ENCODE measurements at places on chromosomes 1 and 21.
A peak's percentile ranks its signal among the peaks of the same experiment; 100 is the strongest.

- DNase-seq = no peak
Observed at GRCh38 chr1:34869760-34870159, 10.2 kb upstream of the SMIM12 start.

GRCh38 chr21:45076245-45076711, 1.9 kb downstream of the ADARB1 start:
- DNase-seq = no peak

DNA sequence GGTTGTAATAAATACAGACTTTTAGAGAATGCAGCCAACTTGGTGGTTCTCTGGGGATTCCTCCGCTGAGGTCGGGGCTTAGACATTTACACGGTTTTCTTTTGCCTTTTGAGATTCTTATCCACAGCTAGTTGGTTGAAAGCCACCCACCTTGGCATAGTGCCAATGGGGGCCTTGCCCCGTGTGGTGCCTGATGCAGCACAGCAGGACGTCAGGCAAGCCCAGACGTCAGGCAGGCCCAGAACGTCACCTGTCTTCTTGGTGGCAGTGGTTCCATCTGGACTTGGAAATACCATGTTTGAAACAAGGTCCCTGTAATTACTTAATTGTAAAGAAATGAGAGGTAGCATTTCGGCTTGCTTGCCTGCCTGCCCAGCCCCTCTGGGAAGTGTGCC, 78.5 kb downstream of the GALNT2 start:
- no peak for DNase-seq

DNA sequence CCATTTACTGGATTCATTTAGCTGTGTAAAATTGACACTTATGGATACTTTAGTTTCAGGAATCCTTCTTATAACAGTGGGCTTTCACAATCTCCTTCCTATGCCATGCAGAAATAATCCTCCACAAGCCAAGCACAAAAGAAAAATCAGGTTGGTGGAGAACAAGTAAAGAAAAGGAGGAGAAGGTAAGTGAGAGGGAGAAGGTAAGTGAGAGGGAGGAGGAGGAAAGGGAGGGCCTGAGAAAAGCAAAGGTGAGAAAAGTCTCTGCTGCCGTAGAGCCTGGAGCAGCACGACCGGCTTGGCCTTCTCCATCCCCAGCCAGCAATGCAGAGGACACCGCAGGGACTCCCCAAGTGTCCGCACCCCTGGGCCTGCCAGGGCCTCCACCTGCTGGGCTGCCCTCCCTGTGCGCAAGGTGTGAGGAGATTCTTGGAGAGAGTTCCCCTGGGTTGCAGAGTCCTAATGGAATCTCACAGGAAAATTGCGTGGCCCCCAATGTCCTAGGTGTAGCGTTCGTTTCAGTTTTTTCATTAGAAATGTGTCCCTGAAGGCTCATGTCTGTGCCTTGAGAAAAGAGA, 39.0 kb downstream of the PRMT2 start:
- DNase-seq = no peak

DNA sequence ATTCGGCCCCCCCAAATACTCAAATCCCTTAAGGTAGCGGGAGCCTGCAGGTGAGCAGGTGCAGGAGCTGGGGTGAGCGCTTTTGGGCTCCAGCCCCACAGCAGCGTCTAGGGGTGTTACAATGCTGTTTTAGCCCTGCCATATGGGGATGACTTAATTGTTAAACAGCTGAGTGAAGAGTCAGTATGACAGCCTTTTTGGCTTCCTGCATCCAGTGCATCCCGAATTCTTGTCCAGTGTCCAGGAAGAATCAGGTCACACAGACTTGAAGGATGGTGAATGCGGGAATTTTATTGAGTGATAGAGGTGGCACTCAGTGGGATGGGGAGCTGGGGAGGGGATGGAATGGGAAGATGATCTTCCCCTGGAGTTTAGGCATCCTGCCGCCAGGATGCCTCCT, 30.4 kb upstream of the HHAT start:
- DNase-seq = no peak

DNA sequence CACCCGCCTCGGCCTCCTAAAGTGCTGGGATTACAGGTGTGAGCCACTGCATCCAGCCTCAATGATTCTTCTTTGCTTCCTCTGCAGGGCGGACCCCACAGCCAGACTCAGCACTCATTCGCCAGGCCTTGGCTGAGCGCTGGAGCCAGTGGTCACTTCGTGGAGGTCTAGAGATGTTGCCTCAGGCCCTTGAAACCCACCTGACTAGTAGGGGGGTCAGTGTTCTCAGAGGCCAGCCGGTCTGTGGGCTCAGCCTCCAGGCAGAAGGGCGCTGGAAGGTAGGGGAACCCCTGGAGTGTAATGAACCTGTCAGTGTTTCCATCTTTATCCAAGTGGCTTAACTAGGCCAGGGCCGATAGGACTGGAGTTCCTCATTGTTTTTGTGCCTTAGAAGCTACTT, 2.7 kb downstream of the PPOX start:
- no peak for DNase-seq

- DNase-seq = no peak
Observed at GRCh38 chr1:154448331-154448811, 43.2 kb downstream of the IL6R start.

DNA sequence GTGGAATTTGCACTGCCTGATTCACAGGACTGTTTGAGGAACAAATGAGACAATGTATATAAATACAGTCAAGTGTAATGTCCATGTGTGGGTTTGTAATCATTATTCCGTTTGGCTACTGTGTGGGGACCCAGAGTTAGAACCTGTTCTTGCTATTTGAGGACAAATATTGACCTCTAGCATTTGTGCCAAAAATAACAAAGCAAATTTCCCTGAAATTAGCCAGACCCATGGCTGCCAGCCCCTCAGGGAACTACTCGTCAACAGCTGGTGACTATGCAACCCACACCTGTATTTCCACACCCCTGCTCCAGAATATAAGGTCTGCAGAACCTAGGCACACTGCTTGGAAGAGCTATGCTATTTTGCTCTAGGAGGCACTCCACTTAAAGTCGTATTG, 70.7 kb downstream of the KCNJ6 start:
- no peak for DNase-seq

GRCh38 chr1:9455487-9456234, 83.6 kb upstream of the SLC25A33 start:
- DNase-seq = peak; percentile 76

DNA sequence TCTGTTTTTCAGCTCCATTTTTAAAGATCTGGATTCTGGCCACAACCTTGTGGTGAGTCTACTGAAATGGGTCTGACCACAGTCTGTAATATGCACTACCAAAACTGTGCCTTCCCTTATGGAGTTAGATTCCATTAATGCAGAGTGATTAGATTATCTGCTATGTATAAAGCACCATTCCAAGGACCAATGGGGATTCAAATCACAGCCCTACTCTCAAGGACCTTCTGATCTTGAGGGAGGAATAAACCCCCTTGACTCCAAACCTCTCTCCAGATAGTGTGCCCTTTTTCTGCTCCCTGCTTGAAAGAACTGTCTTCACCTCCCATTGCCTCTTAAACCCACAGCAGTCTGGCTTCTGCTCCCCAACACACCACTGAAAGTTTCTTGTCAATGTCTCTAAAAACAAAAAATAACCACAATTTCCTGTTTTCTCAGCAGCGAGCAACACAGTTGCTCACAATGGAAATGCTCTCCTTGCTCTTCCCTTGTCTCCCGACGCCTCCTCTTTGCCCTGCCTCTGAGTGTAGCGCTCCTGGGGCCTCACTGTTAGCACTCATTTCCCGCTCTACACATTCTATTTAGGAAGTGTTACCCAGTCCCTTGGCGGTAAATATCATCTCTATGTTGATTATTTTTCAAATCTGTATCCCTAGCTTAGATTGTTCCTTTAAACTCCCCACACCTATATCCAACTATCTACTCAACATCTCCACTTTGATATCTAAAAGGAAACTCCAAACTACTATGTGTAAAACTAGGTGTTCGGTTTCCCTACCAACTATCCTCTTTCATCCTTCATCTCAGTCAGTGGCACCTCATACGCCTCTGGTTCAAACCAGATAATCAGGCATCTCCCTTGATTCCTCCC, 13.6 kb downstream of the PCNX2 start:
- DNase-seq = peak; percentile 19

GRCh38 chr1:53384796-53385195, 56.9 kb upstream of the LRP8 start:
- no peak for DNase-seq

DNA sequence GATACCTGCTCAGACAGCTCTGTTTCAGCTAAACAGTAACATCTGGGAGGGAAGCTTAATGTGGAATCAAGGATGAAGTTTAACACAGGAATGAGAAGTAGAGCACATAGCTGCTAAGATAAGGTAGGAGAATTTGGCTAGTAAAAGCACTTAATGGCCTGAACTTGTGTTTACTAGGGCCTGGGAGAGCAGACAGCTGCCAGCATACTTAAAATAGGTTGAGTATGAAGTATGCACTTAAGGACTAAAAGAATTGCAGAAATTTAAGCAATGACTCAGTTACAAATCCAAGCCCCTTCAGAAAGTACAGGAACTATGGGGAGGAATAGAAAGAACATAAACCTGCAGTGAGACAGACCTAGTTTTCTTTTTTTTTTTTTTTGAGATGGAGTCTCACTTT, 53.0 kb downstream of the BACH1 start:
- DNase-seq = no peak

DNA sequence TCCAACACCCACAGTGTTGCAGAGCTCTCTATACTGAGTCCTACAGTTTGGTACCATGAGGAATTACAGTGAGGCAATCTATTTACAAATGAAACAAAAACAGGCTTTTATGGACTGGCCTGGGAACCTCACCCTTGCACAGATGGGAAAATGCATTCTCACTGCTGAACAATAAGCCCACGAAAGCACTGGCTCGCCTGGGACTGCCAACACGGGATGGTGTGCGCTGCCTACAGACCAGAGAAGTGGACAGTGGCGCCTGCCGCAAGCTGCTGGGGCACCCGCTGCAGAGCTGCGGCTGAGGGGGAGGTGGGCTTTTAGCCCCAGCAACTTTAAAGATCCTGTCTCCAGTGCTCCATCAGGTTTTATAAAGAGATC, 28.5 kb upstream of the ABCG1 start:
- no peak for DNase-seq

DNA sequence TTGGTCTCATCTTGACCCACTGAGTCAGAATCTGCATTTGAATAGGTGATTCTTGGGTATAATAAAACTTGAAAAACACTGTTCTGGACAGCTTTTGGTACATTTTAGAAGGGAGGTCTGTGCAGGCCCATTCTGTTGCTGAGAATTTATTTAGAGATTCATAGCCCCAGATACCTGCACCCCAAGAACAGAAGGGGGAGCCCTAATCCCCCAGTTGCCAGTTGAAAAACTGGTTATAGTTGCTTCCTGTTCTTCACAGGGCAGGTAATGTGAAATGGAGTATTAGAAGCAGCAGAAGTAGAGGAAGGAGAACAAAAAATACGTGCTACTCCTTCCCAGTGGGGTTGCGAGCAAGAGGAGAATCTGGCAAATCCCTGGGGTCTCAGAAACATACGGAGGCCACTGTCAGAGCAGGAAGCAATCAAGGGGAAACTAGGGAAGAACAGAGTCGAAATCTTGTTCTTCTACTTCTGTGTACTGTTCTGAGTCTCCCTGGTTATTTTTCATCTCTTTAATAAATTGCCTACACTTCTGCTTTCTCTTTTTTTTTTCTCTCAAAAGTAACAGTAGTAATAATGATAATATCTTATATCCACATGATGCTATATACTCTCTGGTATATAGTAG, 4.6 kb upstream of the CLCA2 start:
- DNase-seq = peak; percentile 20
